Articular chondrocyte of knee joint (primary cell): ENCODE measurements at places on chromosomes 1 and 21. TPM values are rescaled to one million over a fixed set of nuclear protein-coding genes. Genes with fewer than 3 reads are reported as not detected.

KIF21B gene
- total RNA-seq = 0.22 and 0.39 TPM in 2 replicates

PAPPA2 gene
- 2.1 and 3.1 TPM in 2 replicates for total RNA-seq

KIF26B gene
- 0.65 and 0.78 TPM in 2 replicates for total RNA-seq

PADI4 gene
- total RNA-seq = not detected in 2 replicates

LCE1B gene
- total RNA-seq = not detected in 2 replicates
